CD4-positive, alpha-beta T cell treated with Interleukin-21 for 1 hour (primary cell): ENCODE measurements at places on chromosomes 2 and 18.

DNA sequence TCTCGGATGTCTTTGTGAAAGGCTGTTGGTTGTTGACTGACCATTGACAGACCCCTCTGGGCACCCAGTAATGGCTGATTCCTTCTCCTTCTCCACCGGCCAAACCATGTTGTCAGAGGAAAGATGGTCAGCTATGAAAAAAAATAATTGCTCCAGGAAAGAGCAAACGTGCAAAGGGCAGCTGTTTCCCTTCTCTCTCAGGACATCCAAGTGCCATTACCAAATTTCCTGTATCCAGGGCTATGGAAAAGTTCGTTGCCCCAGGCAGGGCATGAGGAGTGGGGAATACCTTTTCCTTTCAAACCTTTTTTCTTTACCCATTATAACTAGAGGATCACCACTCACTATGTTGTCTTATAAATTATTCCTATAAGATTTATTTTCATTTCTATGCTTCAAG, 321.5 kb upstream of the HNRNPA3 start:
- no peak for DNase-seq

DNA sequence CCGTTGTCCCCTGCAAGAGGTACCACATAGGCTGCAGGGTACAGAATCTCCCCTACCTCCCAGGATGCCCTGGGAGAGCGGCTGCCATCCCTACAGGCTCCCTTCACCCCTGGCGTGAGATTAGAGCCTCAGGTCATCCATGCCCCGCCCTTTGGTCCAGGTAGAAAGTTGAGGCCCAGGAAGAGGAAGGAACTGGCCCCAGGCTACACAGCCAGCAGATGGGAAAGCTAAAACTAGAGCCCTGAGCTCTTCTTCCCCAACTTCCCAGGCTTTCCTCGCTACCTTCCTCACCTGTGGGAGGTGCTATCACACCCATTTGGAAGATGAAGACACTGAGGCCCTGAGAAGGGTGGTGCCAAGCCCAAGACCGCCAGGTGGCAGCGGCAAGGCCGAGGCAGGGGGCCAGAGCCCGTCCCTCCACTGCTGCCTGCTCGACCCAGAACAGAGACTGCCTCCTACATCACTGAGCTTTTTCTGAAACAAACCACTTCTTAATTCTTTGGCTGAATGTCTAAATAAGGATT, 25.8 kb downstream of the CIB4 start:
- no peak for DNase-seq

- no peak for DNase-seq
Observed at GRCh38 chr2:172685467-172685866, 50.2 kb upstream of the RAPGEF4 start.

GRCh38 chr2:205814039-205814364, 131.7 kb downstream of the NRP2 start:
- DNase-seq = no peak

GRCh38 chr2:26043862-26044696, 10.2 kb downstream of the RAB10 start:
- peak; percentile 25 for DNase-seq

DNA sequence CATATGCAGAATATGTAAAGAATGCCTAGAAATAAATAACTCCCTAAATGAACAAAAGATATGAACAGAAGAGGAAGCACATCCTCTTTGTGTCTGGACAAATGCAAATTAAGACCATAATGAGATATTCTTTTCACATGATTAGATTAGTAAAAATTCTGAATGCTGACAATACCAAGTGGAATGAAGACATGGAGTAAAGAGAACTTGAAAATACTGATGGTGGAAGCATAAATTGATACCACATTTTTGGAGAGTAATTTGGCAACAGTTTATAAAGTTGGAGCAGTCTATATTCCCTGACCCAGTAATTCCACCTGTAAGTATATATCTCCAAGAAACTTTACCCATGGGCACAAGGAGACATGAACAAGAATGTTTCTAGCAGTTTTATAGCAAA, 130.0 kb downstream of the CAPN13 start:
- DNase-seq = no peak

DNA sequence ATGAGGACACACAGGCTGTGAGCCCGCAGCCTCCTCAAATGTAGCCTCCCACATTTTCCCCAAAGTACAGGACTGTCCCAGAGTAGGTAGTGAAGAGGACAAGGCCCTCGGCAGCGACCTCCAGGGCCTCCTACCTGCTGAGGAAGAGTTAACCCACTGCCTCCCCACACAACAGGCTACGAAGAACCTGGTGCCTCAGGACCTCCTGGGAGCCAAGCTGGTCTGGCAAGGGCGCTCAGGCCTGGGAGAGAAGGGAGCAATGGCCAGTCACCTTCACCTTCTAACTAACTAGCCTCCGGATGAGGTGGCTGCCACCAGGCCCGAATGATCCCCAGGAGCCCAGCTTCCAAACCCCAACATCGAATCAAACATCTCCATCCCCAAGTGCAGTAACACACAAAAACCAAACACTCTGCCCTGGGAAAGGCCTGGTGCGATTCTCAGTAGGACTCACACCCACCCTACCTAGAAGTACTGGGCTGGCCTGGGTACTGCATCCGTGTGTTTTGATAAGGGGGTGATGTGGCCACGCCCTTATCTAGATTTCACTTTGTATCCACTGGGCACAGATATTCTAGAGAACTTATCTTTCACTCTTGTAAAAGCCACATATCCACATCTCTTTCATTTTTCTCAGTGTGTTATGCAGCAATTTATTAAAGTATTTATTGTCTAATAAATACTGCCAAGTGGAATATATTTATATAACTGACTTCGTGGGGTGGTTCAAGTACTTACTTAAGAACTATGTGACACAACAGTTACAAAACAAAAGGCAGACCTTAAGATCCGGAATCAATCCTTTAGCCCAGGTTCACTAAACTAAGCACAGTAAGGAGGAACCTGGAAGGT, 9.7 kb downstream of the ERFE start:
- no peak for DNase-seq

- DNase-seq = no peak
Observed at GRCh38 chr2:137348301-137348700, 583.0 kb downstream of the THSD7B start.

DNA sequence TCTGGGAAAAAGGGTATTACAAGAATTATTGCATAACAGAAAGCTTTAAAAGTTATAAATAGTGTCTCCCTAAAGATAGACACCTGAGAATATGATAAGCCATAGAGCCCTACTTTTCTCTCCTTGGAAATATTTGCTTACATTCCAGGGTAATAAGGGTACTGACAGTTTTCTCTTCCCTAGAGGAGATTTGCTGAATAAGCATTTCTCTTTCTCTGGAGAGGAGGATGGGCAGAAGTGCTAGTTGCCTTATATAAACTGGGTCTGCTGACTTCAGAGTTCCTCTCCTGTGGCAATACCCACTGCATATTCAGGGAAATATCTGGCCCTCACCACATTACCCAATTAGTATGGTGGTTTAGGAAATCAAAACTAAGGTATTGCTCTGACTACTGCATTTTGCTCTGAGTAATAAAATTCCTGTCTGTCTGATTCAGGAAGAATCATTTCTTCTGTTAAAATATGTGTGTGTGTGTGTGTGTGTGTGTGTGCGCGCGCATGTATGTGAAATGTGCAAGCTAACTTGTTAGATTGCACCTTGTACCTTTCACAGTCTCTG, 1391.3 kb downstream of the DSC3 start:
- no peak for DNase-seq

- no peak for DNase-seq
Observed at GRCh38 chr18:60411715-60412114, 39.1 kb upstream of the MC4R start.

GRCh38 chr2:204946892-204947291, 401.6 kb downstream of the PARD3B start:
- DNase-seq = no peak

DNA sequence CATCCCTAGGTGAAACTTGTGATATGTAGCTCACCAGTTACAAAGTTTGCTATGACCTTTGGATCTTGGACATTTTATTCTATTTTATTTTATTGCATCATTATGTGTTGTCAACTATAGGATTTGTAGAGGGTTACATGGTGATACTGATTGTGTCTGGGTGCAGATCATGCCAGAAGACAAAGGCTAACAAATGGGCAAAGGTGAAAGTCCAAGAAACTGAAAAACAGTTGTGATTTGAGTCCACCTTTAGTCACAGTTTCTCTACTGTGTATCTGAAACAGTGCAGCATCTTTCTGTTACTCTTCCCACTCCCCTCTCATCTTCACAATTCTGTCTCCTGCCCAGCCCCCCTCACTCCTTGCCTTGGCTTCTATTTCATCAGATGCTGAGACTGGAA, 111.9 kb upstream of the LYPD6 start:
- DNase-seq = no peak

- DNase-seq = no peak
Observed at GRCh38 chr2:104901037-104901881, 47.3 kb downstream of the POU3F3 start.

DNA sequence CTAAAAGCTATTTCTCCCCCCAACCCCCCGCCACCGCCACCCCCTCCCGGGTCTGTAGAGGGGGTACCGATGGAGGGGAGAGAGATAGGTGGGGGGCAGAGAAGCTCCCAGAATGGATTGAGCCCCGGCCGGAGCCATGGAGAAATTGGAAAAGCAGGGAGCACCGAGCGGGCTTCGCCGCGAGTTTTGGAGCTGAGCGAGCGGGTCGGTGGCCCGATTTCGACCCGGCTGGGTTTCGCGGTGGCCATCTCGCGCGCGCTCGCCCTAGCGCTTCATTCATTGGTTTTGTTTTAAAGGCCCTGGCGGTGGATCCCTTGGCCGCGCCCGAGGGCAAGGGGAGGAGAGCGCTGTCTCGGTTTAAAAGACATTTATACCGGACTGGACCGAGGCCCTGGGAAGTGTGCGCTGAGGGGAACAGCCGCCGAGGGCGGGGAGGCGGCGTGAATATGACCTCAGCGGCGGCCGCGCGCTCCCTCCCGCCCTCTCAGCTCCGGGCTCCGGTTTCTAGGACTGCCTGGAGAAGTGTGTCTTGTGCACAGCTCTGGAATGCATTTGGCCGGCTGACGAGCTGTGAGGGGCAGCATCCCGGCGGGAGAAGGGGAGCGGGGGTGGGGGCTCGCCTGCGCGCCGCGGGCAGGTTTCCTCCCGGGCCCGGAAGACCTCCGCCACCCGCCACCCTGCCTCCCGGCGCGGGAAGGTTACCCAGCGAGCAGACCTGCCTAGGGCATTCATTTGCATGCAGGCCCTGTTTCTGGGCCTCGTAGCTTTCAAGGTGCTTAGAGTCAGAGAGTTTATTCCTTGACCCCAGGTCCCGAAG, 1.7 kb upstream of the SMAD7 start:
- peak; percentile 60 for DNase-seq

GRCh38 chr2:75538521-75539490, 21.9 kb downstream of the EVA1A start:
- no peak for DNase-seq

- DNase-seq = no peak
Observed at GRCh38 chr2:35973737-35974132, 381.8 kb upstream of the CRIM1 start.

GRCh38 chr2:141021611-141022010, 1109.2 kb downstream of the LRP1B start:
- DNase-seq = no peak

GRCh38 chr2:95025406-95026319, at the start of gene MAL:
Gene MAL (plus strand): TSS chr2:95025708. CDS start chr2:95025793, 85 bp downstream.
- DNase-seq = peak; percentile 60

DNA sequence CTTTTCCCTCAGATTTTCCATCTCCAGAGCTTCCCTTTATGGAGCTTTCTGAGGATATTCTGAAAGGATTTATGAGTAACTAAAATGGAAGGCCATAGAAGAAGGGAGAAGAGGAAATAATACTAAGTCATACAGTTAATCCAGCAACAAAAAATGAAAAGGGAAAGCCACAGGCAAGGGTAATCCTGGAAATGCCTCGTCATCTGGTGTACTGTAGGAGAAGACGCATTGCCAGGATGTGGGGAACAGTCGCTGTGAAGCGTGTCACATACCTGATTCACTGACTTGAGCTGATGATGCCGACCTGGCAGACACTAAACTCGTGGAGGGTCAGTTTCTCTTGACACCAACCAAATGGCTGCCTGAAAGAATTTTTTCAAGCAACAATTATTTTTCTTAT, 34.7 kb upstream of the ALPP start:
- no peak for DNase-seq
